ENCODE measurements at places on chromosomes 7 and 10.

GRCh38 chr10:101630633-101630920 lies 42.5 kb downstream of the DPCD start:
- DNase-seq, result no peak

DNA sequence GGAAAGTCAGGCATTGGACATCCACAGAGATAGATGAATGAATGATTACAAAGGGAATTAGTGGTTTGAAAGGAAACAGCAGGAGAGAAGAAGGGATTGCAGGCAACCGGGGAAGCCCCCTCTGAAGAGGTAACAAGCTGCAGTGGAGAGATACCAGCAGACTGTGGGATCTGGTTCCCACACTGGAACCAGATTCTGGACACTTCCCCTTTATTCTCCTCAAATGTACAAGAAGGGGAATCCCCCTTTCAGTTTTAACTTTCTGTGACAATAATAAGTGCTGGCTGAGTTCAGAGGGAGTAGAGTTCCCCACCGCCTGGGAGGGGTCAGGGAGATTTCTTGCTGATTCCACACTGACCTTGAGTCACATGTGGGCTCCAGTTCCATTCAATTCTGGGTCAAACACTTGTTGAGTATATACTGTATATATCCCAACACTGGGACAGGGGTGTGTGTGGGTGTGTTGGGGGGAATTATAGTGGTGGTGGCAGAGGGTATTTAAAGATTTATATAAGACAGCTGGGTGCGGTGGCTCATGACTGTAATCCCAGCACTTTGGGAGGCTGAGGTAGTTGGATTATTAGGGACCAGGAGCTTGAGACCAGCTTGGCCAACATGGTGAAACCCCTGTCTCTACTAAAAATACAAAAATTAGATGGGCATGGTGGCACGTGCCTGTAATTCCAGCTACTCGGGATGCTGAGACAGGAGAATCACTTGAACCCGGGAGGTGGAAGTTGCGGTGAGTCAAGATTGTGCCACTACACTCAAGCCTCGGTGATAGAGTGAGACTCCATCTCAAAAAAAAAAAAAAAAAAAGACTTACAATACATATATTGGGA lies 16.5 kb upstream of the DDIT4 start:
- DNase-seq, result no peak

DNA sequence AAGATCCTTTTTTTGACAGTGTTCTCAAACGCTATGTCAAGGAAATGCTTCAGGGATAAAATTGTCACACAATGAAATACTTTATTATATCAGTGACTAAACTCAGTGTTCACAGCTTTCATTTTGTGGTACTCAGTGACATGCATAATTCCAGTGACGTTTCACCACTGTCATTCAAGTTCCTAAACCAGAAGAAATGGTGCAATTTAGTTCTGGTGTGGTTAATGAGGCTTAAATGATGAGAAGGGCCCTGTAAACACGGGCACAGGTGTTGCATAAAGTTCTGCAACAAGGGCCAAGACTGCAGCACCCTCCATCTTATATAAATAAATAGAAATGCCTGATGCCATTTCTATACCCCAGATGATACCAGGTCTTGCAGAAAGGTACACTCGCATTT lies 1247.1 kb downstream of the GATA3 start:
- DNase-seq, result no peak

DNA sequence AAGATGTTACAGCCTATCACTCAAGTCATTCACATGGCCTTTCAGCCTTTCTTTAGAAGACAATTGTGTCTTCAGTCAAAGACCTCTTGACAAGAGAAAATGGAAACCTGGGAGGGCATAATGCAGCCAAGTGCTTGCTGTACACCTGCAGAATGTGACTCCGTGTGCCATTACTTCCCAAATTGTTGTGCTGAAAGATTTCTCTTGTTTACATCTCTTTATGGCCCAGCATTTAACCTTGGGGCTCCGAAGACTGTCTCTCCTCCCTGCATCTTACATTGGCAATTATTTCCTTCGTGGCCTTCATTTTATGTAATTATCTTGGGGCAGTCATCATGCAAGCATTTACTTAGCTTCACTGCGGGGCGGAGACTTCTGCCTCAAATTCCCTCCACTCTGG lies 287.0 kb downstream of the TCF7L2 start:
- no peak for DNase-seq

GRCh38 chr7:118312051-118312450 lies 87.5 kb downstream of the ANKRD7 start:
- DNase-seq, result no peak

GRCh38 chr7:42978496-42978895 lies 46.3 kb downstream of the MRPL32 start:
- DNase-seq, result no peak

DNA sequence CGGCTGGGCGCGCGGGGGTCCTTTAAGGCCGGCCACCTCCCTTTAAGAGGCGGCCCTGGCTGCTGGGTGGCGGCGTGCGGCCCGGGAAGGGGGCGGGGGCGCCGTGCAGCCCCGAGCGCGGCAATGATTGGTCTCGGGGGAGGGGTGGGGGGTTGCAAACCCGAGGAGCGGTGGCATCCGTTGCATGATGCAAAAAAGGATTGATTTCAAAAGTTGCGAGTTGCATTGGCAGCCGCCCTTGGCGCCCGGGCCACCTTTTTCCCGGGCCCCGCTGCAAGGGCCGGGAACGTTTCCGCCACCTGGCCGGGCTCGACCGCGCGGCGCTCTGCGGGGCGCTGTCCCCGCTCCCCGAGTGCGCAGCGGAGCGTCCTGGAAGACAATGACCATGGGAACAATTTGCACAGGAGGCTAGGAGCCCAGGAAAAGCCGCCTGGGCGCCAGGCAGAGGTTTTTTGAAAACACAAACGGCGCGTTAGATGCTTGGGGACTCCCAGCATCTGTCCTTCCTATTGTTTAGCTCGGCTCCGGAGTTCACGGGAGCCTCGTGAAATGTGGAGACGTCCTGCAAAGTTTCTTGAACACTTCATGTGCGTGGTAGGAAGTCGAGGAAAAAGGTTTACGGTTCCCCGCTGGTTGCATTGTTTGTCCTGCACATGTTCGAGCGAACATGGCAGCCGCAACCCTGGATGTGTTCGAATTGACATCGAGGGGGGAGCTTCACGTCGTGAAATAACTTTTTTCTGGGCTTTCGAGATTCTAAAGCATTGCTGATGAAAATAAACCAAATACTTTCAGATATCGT lies at the start of gene SEPHS1:
Gene SEPHS1 (minus strand): TSS at position 78 of the 802 bp plus-strand sequence. CDS start 3,343 bp downstream, outside the sequence.
- DNase-seq, result peak; percentile 72

DNA sequence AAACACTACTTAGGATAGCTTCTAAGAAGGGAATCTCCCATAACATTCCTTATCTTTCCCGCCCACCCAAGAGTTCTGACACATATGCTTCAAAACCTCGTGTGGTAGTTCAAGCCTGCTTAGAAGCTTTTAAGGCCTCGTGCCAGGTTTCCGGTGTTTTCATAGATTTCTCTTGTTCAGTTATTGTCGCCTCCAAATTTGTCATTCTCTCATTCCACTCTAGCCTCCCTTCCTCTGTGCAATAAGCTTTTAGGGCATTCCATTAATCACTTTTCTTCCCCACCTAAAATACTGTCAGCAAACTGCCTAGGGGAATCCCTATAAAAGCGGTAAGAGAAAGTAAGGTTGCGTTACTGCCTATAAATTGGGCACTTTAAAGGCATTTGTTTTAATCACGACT lies 718 bp upstream of the BPGM start:
- no peak for DNase-seq

- no peak for DNase-seq
These were observed 160.4 kb upstream of the LAMB4 start for GRCh38 chr7:108290459-108291151.

DNA sequence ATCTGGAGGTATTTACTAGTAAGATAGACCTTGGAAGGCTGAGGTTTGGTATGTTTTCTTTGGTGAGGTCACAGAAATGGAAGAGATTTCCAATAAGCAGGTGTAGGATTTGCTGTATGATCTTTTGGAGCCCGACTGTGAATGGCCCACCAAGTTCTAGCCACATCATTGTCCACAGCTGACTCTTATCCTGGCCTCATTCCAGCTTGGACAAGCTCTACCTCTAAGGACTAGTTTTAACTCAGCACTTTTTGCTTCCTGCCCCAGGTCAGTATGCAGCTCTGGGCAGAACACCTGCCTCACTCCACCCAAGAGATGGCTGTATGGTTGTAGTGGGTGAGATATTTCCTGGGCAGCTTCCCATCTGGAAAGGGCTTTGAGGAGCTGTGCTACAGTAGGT lies 6.1 kb upstream of the CPA4 start:
- no peak for DNase-seq

GRCh38 chr10:72379062-72379461 lies 24.3 kb upstream of the DNAJB12 start:
- no peak for DNase-seq

DNA sequence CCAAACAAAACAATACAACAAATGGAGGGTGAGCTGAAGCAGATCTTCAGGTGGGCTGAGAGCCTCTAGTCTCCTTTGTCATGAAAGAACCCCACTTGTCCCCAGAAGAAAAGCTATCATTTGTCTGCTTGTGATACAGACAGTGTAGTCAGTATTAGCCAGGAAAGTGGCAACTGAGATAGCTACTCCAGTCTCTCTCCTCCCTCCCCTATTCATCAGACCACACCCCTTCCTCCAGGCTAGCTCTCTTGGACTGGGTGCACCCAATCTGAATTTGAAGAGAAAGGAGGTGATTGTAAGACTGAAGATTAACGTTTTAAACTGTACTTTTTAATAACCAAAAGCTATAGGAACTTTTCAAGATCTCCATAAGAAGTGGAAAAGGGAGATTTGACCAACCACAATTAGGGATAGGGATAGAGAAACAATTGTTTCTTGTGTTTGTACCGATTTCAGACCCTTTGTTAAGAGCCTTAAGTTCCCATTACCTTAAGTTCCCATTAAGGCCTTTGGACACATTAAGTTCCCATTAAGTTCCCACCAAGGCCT lies 14.1 kb downstream of the BMPR1A start:
- DNase-seq, result no peak

DNA sequence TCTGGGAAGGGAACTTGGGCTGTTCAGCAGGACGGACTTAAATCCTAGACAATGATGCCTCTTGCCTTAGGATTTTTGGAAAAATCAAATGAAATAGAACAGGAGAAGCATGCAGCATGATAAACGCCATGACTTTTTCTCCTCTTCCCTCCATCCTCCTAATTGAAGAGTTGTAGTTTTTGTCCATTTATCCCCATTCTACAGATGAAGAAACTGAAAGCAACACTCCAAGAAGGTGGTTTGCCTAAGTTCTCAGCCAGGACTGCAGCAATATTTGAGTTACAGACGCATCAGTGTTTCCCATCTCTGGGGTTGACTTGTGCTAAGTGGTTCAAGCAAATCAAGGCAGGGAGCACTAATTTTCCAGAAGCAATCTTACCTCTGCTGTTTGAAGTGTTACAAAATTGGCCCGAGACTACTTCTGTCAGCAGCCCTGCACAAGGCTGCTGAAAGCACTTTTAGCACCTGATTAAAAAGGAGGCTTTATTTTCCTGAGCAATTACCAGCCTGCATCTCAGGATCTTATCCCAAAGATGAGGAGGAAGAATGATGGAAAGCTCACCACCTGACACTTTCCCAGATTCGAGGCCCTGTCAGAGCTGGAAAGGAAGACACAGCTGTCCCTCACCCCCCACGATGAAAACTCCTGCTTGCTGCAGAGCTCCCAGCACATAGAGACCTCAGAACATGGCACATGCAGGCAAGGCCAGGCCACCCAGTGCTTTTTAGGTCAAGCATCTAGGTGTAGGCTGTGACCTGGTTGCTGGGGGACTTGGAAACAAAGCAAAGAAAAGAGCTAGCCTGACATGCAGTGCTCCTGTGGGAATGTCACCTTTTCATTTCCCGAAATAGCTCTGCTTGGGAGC lies 19.7 kb upstream of the C10orf71 start:
- no peak for DNase-seq

DNA sequence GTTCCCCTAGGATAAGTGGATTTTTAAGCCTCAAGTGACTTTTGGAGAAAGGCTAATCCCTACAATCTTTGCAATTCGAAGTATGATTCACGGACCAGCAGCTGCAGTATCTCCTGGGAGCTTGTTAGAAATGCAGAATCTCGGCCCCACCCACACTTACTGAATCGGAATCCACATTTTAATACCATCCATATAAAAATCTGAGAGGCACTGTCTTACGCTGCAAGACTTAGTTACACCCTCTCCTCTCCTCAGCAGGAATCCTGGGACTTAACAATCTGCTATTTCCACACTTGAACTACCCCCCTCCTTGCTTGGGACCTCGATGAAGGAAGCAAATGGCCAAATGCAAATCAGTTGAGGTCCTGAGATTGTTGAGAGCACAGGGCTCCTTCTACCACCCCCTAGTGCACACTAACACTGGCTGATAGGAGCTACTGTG lies 21.0 kb downstream of the ITPRIP start:
- DNase-seq, result no peak

GRCh38 chr7:119090851-119091250 lies 866.3 kb downstream of the ANKRD7 start:
- DNase-seq, result no peak

- no peak for DNase-seq
These were observed 5.3 kb downstream of the CTBP2 start for GRCh38 chr10:125155101-125155500.

DNA sequence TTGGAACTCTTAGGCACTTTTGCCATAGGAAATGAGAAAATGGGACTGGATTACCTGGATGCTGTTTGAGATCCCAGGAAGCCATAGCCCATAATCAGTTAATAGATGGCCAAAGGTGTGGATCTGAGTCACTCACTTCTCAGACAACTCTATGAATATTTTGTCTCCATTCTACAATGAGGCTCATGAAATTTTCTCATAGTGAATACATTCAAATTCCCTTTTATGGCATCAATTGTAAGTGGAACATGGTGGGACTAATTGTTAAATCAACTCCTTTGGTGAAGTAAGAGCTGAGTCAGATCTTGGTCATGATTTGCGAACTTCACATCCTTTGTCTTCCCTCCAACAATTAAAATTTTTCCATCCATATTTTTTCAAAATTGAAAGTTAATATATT lies 222.1 kb downstream of the ARL4A start:
- DNase-seq, result no peak

GRCh38 chr7:23287612-23288011 lies 11.5 kb upstream of the MALSU1 start:
- no peak for DNase-seq

DNA sequence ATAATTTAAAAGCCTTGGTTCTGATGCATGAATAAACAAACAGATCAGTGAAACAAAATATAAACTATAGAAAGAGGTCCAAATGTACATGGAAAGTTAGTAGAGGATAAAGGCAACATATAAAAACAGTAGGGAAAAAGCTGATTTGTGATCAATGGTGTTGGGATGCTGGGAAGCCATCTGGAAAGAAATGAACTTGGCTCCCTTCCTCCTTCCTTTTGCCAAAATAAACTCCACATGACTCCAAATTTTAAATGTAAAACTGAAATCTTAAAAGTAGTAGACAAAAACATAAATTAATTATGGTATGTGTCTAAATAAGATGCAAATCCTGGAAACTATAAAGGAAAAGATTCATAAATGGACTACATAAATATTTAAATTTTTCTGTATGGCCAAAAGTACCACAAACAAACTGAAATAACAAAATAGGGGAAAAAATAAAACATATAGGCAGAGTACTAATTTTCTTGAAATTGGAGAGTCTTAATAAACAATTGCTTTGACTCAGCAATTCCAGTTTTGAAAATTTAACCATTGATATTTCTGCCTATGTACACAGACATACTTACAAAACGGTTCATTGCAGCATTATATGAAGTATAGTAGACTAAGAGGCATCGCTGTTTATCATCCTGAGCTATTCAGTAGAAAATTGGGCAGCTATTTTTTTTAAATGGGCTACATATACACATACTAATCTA lies 77.0 kb upstream of the TRIM24 start:
- no peak for DNase-seq

GRCh38 chr10:97234400-97234799 lies 48.6 kb upstream of the SLIT1 start:
- no peak for DNase-seq

All from activated CD4-positive, CD25-positive, alpha-beta regulatory T cell (primary cell).